SJCRH30 (cell line): ENCODE measurements at places on chromosomes 13 and 19. TPM values are rescaled to one million over a fixed set of nuclear protein-coding genes. Genes with fewer than 3 reads are reported as not detected.

DNA sequence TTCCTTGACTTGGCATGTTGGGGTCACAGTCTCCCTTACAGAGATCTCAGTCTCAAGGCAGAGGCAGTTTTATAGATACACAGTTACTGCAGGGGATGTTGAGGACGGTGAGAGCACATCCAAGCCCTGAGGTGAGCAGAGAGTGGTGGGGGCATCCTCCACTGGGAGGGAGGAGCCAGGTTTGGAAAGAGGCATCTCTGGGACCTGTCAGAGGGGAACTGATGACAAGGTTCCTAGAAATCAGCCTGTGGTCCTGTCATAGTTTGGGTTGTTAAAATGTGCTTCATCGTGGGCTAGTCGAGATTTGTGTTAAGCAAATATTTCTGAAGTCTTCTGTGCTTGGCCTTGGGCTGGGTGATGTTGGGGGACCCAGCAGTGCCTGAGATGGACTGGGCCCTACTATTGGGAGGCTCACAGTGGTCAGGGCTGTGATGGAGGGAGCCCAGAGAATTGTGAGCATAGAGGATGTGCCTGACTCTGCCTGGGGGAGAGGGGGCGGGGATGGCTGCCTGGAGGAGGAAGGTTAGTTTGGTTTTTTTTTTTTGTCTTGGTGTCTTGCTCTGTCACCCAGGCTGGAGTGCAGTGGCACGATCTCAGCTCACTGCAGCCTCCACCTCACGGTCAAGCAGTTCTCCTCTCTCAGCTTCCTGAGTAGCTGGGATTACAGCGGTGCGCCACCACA is 3.9 kb downstream of the SUPT5H start:
- DNase-seq = no peak

GRCh38 chr13:93552596-93552995 is 326.0 kb downstream of the GPC6 start:
- no peak for DNase-seq

The SHISA7 gene
- not detected in 2 replicates for total RNA-seq

DNA sequence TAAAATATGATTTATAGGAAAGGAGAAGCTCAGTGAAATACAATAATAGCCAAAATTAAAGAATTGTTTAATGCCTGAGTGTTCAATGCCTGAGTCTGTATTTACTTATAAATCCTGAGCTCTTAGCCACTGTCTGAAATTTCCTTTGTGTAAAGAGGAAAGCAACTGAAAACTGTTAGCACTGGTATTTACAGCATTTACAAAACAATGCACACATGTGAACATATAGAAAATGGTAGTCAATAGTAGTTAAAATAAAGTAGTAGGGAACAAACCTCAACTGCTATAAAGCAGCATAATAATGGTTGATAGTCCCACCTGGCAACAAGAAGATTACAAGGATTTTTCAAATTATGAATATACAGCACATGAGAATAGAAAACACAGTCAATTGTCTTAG is 1137.1 kb upstream of the ATXN8OS start:
- DNase-seq = no peak

The RGCC gene
- total RNA-seq = not detected in 2 replicates

- DNase-seq = peak; percentile 65
Measured at GRCh38 chr19:42143341-42144234, 11.3 kb upstream of the POU2F2 start.

DNA sequence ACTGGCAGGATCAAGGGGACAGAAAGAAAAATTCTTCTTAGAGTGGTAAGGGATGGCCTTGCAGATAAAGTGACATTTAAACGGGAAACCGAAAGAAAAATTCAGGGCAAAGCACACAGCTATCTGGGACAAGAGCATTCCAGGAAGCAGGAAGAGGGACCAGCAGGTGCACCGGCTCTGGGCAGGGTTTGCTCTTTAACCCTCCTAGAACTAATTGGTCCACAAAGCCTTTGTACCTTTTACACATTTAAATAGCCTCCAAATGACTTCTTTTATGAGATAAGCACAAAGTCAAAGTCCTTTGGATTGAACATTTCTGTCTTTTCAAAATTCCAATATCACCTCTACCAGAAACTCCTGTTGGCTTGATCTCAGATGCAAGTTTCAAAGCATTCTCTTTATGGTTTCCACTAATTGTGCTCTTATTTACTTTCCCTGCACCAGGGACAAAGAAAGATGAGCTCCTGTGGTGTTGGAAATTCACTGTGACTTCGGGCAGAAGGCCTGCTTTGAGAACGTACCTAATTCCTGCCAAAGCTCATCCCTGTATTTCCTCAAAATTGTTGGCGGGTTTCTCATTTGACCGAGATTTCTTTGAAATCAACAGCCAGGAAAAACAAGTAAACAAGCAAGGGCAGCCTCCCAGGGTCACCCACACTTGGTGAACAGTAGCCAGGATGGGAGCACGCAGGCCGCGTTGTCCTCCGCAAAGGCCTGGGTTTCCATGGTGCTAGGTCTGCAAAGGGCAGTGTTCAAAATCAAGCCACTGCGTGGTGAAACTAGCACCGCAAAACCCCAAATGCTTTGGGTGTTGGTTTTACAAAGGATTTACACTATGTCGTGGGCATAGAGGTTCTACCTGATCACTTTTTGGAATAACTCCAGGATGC is 98.6 kb downstream of the IRS2 start:
- no peak for DNase-seq

- DNase-seq = no peak
Measured at GRCh38 chr19:18978616-18979015, 37.6 kb upstream of the HOMER3 start.

DNA sequence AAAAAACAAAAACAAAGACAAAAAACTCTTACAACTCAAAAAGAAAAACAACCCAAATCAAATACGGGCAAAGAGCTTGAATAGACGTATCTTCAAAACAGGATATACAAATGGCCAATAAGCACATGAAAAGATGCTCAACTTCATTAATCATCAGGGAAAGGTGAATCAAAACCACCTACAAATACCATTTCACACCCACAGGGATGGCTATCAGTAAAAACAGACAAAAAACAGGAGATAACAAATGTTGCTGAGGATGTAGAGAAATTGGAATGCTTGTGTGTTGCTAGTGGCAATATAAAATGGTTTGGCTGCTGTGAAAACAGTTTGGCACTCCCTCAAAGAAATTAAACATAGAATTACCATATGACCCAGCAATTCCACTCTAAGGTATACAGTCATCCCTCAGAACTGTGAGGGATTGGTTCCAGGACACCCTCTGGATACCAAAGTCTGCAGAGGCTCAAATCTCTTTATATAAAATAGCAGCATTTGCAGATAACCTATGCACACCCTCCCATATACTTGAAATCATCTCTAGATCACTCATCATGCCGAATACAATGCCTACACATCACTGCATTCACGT is 29.7 kb downstream of the MLLT1 start:
- no peak for DNase-seq

GRCh38 chr13:44879452-44880058 is 109.7 kb downstream of the NUFIP1 start:
- no peak for DNase-seq

- DNase-seq = peak; percentile 88
Measured at GRCh38 chr13:27405546-27406134, 18.8 kb upstream of the GTF3A start.

DNA sequence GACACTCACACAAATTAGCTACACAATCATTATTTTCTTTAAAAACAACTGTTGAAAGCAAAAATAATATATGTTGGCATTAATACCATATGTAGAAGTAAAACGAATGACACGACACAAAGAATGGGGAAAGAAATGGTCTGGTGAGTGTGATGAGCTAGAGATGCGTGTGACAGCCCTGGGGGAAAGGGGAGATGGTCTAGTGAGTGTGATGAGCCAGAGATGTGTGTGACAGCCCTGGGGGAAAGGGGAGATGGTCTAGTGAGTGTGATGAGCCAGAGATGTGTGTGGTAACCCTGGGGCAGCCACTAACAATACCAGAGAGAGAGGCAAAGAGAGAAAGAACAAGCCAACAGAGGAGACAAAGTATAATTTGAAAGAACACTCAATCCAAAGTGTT is 22.3 kb upstream of the LAMP1 start:
- no peak for DNase-seq

- DNase-seq = no peak
Measured at GRCh38 chr13:89704040-89704439, 1643.4 kb upstream of the MIR17HG start.

DNA sequence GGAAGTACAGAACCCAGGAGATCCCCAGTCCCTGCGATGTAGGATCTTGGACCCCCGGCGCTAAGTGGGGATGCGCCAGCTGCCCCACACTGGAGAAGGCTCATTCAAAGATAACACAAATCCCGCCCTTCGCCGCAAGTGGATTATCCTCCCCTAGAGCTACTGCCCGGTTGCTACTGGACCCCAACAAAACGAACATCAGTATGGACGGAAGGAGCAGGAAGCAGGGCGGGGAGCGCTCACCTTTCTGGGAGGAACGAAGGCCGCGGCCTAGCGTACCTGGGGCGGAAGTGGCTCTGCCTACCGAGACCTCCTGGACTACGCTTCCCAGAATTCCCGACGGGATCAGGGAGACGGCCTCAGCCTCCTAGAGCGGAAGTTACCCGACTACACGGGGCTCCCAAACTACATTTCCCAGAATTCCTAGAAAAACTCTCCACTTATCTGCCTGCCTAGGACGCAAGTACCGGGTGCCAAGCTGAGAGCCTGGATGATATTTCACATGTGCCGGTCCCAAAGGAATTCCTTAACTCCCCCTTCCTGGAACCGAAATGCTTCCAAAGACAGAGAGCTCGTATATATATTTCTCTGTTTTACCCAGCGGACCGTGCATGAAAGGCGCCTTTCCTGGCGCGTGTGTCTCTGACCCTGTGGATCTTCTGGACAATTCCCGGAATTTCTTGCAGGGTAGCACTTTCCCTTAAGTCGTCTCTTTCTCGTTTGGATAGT is at the start of gene ZNF112:
TSS of gene ZNF112 (minus strand) at position 298 of the 729 bp plus-strand sequence. CDS start 16,141 bp downstream, outside the sequence.
- DNase-seq = peak; percentile 93

- DNase-seq = peak; percentile 6
Measured at GRCh38 chr13:50309318-50309717, 294.1 kb downstream of the KCNRG start.

The CGB3 gene
- total RNA-seq = not detected in 2 replicates

- no peak for DNase-seq
Measured at GRCh38 chr13:46181840-46182490, at the start of gene LCP1. LCP1 (minus strand) TSS chr13:46182177; CDS start chr13:46159662, 22,515 bp downstream.

GRCh38 chr13:20828539-20829364 is 55.0 kb upstream of the EEF1AKMT1 start:
- peak; percentile 48 for DNase-seq
